ENCODE measurements at places on chromosomes 6 and 20. TPM values are rescaled to one million over a fixed set of nuclear protein-coding genes. Genes with fewer than 3 reads are reported as not detected.

DNA sequence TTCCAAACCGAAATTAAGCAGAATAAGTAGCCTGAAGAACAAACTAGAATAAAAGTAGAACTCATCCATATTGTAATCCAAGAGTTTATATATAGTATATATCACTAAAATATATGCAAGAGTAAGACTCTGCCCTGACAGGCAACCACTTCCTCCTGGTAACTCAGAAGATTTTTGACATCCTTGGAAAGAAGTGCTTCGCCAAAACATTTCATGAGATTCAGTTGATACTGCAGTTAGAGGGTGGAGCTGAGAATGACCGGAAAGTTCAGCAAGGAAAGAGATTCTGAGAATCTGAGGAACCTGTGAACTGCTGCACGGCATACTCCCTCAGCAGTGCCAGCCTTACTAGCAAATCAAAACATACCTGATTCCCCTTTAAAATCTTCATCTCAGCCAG lies 79.6 kb downstream of the CDK19 start:
- H3K27ac ChIP-seq: no peak overlapping the region
- H3K4me3 ChIP-seq: no peak overlapping the region
- H3K36me3 ChIP-seq: no peaks in the 10 kb centered on the region
- DNase-seq: no peak
- H3K27me3 ChIP-seq: no peaks in the 10 kb centered on the region

DNA sequence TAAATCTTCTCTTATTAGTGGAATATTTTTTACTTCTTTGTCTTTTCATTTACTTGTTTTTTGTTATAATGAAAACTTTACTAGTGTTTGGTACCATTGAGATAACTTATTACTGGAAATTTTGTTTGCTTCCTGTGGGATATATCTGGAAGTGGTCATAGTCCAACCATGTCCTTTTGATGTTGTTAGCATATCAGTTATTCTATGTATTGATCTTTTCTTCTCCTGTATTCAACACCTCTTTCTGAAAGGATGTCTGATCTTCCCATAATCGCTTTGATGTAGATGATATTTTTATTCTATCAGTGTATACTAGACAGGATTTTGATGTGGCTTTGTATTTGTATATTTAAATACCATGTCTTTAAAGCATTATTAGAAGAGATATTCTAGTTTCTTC lies 17.0 kb downstream of the ZNF451 start:
- H3K4me1 ChIP-seq: no peaks in the 10 kb centered on the region
- H3K36me3 ChIP-seq: peaks cover 12% of the 10 kb centered on the region
- no peak overlapping the region for H3K27ac ChIP-seq
- no peak for DNase-seq
- no peaks in the 10 kb centered on the region for H3K27me3 ChIP-seq

DNA sequence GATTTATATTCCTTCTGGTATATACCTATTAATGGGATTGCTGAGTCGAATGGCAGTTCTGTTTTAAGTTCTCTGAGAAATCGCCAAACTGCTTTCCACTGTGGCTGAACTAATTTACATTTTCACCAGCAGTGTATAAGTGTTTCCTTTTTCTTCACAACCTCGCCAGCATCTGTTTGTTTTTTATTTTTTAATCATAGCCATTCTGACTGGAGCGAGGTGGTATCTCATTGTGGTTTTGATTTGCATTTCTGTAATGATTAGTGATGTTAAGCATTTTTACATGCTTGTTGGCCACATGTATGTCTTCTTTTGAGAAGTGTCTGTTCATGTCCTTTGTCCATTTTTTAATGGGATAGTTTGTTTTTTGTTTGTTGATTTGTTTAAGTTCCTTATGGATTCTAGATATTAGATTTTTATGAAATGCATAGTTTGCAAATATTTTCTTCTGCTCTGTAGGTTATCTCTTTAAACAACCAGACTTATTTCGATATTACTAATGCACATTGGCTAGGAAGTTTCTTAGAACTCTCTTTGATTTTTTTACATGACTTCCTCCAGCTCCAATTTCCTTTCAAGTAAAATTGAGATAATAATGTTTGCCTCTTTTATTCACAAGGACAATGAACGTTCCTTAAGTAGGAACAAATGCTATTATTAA lies 12.2 kb upstream of the VNN1 start:
- no peaks in the 10 kb centered on the region for H3K27me3 ChIP-seq
- H3K4me1 ChIP-seq: no peaks in the 10 kb centered on the region
- no peak overlapping the region for H3K4me3 ChIP-seq
- no peak overlapping the region for H3K27ac ChIP-seq
- H3K36me3 ChIP-seq: no peaks in the 10 kb centered on the region
- no peak for DNase-seq

DNA sequence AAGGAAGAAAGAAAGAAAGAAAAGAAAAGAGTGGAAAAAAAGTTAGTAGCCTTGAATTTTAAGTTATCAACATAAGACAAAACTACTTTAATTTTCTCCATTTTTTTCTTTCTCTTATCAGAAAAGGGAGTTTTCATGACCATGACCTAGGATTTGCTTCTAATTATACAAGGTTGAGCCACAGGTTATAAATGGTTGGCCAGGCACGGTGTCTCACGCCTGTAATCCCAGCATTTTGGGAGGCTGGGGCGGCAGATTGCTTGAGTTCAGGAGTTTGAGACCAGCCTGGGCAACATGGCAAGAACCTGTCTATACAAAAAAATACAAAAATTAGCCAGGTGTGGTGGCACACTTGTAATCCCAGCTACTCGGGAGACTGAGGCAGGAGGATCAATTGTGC lies 7.8 kb upstream of the MTRES1 start:
- no peak overlapping the region for H3K27ac ChIP-seq
- no peak for DNase-seq
- H3K27me3 ChIP-seq: no peaks in the 10 kb centered on the region
- no peaks in the 10 kb centered on the region for H3K4me1 ChIP-seq
- no peaks in the 10 kb centered on the region for H3K36me3 ChIP-seq
- H3K4me3 ChIP-seq: no peak overlapping the region

DNA sequence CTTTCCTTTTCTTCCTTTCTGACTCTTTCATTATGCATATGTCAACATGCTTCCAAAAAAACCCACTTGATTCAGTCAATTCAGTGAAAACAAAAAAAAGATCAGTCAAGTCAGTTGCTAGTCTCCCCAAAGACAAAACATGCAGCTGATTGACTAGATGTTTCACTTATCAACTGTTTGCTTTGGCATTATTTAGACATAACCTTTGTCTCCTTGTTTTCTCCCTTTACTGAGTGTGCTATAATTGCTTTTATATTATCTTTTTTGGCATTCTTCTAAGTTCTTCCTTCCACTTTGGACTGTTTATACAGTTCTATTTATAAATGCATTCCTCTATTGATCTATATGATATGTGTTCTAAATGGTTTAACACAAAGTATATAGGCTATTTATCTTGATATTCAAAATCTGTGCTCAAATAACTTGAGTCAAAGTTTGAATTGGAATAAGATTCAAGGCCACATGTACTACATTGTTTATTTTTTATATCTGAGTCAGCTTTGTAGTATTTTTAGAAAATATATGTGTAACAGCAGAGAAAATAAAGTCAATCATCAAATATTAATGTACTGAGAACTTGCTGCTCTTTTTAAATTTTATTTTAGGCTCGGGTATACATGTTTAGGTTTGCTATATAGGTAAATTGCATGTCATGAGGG lies 260.5 kb downstream of the CENPW start:
- DNase-seq: no peak
- H3K4me3 ChIP-seq: no peak overlapping the region
- H3K27ac ChIP-seq: no peak overlapping the region
- H3K4me1 ChIP-seq: no peaks in the 10 kb centered on the region

DNA sequence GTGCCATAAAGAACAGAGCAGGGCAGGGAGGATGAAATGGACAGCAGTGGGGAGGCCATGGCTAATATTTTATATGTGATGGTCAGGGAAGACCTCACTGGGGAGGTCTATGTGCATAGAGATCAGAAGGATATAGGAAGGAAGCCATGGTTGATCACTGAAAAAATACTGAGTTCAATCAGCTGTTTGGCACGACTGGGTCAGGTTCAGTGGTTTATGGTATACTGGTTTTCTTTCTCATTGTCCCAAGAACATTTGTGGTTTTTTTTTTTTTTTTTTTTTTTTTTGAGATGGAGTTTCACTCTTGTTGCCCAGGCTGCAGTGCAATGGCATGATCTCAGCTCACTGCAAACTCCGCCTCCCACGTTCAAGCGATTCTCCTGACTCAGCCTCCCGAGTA lies 78.3 kb upstream of the TIAM2 start:
- H3K27ac ChIP-seq: no peak overlapping the region
- H3K36me3 ChIP-seq: no peaks in the 10 kb centered on the region
- H3K4me3 ChIP-seq: no peak overlapping the region
- H3K27me3 ChIP-seq: no peaks in the 10 kb centered on the region

DNA sequence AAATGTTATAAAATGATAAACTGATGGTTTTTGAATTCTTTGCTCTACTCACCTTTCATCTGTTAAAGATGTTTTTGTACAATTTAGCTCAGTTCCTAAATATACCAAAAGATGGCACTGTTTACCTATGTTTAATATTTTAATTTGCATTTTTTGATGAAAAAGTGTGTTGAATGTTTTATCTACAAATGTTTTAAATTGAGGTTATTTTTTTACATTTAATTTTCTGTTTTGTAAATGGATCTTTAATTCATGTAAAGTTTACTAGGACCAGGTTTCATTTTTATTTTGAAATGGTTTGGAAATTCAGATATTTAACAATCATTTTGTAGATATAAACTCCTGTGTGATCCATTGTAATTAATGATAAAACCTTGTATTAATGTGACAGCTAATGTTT lies 30.0 kb downstream of the CDKAL1 start:
- no peaks in the 10 kb centered on the region for H3K36me3 ChIP-seq
- DNase-seq: peak; percentile 14
- no peak overlapping the region for H3K4me3 ChIP-seq
- H3K27me3 ChIP-seq: no peaks in the 10 kb centered on the region
- no peak overlapping the region for H3K27ac ChIP-seq
- peaks cover 5% of the 10 kb centered on the region for H3K4me1 ChIP-seq

DNA sequence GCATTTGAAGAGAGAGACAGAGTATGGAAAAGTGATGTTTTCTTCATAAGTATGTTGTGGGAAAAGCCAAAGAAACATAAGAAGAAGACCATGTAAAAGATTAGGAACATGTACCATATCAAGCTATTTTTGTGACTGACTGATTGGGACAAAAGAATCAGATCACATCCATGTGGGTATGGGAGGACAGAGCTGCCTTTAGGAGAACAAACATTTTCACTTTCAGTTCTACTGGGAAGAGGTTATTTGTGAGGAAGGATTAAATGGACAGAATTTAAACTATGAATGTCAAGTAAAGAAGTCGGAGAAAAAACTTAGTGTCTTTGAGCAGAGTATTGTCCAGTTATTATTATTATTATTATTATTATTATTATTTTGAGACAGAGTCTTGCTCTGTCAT lies 124.4 kb upstream of the HCRTR2 start:
- H3K27me3 ChIP-seq: no peaks in the 10 kb centered on the region
- no peaks in the 10 kb centered on the region for H3K36me3 ChIP-seq
- no peak overlapping the region for H3K4me3 ChIP-seq
- no peak for DNase-seq
- H3K27ac ChIP-seq: no peak overlapping the region
- H3K4me1 ChIP-seq: no peaks in the 10 kb centered on the region

GRCh38 chr6:10403385-10404106 lies 11.3 kb downstream of the TFAP2A start:
- DNase-seq: no peak
- no peaks in the 10 kb centered on the region for H3K36me3 ChIP-seq
- H3K27ac ChIP-seq: peak overlapping the region; percentile 65
- H3K4me3 ChIP-seq: peak overlapping the region; percentile 77
- H3K4me1 ChIP-seq: peaks cover 14% of the 10 kb centered on the region

Gene GCNT2
- total RNA-seq: 1.3 TPM

Gene HSD17B8
- 21.3 TPM for total RNA-seq

Gene MCCD1
- not detected for total RNA-seq

Gene ANKRD66
- total RNA-seq: not detected

Gene C6orf141
- not detected for total RNA-seq

Gene RPRD1B
- 39.1 TPM for total RNA-seq

Measured in CD8-positive, alpha-beta memory T cell (primary cell).